ENCODE measurements at places on chromosomes 12 and 14.
A peak's percentile ranks its signal among the peaks of the same experiment; 100 is the strongest.

- no peak for DNase-seq
These were observed 2.9 kb downstream of the FGFR1OP2 start for GRCh38 chr12:26941215-26941594.

GRCh38 chr12:3493043-3493858 lies 2.2 kb downstream of the PRMT8 start:
- DNase-seq: no peak

DNA sequence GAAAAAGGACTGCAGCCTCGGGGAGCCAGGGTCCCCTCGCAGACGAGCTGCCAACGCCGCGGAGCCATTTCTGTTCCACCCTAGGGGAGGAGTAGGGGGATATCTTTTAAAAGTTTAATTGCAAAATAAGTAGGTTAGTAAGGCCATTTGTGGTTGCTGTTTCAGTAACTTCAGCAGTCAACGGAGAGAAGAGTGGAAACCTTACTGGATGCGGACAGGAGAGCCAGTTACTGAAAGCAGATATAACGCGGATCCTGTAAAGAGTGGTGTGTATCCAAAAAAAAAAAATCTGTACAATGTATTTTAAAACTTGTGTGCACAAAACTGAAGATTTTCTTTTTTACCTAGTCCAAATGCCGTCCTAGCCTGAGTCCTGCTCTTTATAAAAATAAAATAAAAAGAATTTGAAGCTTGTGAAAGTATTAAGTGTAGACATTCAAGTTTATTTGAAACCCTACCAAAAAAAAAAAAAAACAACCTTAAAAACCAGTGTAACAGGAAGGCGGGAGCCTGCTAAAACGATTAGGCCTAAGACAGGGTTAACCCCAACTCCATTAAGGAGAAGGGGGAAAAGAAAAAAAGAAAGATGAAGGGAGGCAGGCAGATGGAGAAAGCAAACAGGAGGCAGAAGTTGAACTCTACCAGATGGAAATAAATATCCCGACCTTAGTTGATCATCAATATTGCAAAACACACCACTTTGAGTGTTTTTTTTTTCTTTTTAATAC lies 1.0 kb upstream of the BTG1 start:
- no peak for DNase-seq

- no peak for DNase-seq
These were observed 47.4 kb downstream of the CALM1 start for GRCh38 chr14:90444077-90444696.

GRCh38 chr12:113134071-113134470 lies 1.5 kb downstream of the RASAL1 start:
- no peak for DNase-seq

GRCh38 chr14:97282210-97283004 lies 485.2 kb downstream of the VRK1 start:
- DNase-seq: no peak

- no peak for DNase-seq
These were observed 48.3 kb upstream of the KICS2 start for GRCh38 chr12:64270411-64270810.

DNA sequence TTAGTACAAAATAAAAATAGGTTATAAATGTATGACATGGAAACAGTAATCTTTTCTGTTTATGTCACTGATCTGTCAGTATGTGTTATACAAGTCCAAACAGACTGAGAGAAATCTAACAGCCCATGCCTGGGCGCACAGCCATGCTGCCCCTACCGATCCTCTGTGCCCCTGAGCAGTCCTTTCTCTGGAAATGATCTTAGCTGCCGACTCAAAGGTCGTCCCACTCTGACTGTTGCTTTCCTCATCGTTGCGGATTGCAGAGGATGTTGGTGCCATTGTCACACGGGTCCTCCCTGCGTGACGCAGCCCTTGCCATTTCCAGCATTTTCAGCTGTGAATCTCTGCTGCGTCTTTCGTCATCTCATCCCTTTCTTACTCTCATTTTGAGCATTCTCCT lies 82.9 kb upstream of the DYNC1H1 start:
- no peak for DNase-seq

- DNase-seq: no peak
These were observed 245.6 kb upstream of the NPAS3 start for GRCh38 chr14:32693114-32693513.

DNA sequence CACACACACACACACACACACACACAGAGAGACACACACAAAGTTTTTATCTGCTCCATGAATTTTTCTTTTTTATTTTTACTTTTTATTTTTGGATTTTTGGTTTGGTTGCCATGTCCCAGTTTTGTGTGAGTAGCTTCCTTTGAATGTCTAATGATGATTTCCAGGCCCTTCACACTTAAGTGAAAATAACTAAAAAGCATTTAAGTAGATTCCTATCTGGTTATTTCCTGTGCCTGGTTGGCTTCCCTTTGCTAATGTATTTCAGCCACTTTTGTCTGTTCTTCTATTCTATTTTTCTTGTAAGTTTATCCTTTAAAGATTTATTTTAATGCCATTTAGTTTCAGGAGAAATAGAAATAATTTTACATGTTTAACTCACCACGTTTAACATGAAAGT lies 755.4 kb downstream of the SLC6A15 start:
- DNase-seq: no peak

GRCh38 chr14:71933001-71933587 lies 865 bp downstream of the RGS6 start:
- DNase-seq: no peak

GRCh38 chr12:80190001-80190400 lies 90.7 kb downstream of the OTOGL start:
- DNase-seq: no peak

DNA sequence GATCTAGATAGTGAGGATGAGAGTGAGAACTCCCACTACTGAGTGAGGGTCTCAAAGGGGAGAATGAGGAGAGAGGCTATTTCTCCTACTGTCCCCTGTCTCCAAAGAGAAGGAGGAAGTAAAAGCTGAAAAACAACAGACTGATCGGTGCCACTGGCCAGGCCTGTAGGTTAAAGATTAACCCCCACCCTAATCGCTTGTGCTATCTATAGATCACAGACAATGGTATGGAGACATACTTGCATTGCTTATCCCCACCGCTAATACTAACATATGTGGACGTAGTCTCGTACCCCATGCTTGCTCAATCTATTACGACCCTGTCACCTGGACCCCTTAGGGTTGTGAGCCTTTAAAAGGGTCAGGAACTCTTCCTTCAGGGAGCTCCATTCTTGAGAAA lies 777.9 kb upstream of the TMEM132C start:
- DNase-seq: no peak

DNA sequence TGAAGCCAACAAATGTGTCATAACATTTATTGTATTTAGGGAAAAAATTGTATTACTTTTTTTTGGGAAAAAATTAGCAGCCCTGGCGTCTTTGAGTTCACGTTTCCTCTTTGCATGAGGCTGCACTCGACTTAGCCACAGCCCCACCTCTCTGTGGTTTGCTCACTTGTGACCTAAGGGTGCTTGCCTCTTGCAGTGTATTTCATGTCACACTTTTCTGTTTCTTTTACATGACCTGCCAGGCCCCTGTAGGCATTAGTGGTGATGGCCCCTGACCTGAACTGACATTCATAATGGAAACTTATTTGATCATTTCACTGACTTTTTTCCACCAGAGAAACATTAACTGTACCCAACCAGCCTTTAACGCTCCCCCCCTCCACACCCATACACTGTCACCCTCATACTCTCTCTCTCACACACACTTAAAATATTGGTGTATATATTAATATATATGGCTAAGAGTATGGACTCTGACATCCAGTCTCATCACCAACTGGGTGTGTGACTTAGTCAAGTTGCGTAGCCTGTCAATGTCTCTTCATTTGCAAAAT lies 122.9 kb downstream of the PRKCH start:
- DNase-seq: peak; percentile 72

DNA sequence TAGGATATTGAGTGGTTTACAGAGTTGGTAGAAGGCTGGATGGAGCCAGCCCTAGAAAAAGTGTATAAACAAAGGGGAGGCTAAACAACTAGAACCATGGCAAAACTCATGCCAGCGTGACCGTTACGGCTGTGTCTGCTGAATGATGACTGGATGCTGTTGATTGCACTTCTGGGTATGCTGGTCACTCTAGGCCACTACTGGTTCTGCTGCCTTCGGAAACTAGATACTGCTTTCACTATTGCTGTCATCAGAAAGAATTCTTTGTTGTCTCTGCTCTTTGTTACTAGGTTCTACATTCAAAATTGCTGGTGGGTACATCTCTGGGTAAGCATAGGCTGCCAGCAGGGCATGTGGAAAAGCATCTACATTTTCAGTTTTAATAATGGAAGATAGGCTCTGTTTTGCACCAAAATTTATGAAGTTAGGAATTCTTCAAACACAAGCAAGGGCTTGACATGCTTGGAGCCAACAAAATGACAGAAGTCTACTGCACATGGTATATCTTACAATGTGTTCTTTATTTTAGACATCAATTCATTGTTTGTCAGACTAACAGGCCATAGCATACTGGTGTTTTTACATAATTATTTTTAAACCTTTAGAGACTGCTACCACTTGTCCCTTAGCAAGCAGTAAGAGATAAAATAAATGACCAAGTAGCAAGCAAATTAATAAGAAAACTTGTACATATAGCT lies 15.4 kb downstream of the MON2 start:
- no peak for DNase-seq

GRCh38 chr12:65952737-65953209 lies 128.5 kb downstream of the HMGA2 start:
- DNase-seq: no peak

GRCh38 chr12:14065616-14066015 lies 84.2 kb upstream of the GRIN2B start:
- DNase-seq: no peak

- DNase-seq: no peak
These were observed 40.0 kb downstream of the PEBP1 start for GRCh38 chr12:118175823-118176447.

DNA sequence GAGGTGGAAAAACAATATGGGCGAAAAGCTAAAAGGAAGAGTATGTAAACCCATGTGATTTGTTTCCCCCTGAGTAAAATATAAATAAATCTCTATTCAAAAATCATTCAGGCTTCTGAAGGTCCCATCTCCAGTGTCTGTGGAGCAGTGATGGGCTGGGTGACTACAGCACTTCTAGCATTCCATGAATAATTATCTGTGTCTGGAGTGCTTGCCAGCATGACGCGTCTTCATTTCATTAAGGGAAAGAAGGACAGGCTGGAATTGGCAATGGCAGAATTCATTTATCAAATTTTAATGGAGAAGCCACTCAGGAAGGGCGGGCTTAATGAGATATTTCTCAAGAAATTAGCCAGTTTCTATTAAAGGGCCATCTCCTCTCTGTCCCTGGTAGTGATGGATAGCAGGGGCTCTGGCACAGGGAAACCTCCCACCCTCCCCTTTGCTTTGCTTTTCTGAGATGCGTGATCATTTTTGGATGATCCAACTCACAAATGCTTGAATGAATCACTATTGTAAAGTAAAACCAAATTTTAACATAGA lies 916.3 kb upstream of the SEL1L start:
- no peak for DNase-seq

GRCh38 chr14:100140452-100141078 lies 18.9 kb downstream of the DEGS2 start:
- DNase-seq: no peak

- no peak for DNase-seq
These were observed 1.0 kb downstream of the MPHOSPH9 start for GRCh38 chr12:123231931-123232330.

DNA sequence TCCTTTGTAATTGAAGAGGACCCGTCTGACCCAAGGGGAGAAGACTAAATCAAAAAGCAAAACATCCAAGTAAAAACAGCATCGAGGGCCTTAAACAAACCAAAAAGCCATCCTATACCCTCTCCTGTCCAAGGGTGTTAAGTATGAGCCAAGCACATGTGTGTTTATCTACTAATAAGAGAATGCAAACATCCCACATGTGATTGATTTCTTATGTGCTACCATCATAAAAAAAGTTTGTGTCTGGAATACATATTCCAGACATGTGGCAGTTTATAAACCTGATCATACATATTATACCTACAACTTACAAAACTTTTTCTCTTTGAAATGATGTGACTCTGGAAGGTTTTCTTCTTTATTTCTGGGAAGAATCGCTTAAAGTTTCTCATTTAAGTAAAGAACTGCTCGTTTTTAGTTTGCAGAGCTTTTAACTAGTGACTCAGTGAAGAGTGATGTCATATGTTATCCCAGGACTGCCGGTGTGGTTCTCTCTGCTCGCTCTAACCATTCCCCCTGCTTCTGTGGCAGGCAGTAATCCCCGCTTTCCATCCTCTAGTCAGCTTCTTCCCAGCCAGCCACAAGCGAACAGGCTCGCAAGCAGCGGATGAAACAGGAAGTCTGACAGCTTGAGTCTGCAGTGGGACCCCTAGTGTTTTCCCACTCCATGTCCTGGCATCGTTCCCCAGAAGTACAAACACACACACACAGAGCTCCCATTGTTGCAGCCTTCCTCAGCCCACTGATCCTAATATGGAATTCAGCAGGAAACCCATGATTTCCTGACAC lies 431 bp upstream of the RHOJ start:
- no peak for DNase-seq

DNA sequence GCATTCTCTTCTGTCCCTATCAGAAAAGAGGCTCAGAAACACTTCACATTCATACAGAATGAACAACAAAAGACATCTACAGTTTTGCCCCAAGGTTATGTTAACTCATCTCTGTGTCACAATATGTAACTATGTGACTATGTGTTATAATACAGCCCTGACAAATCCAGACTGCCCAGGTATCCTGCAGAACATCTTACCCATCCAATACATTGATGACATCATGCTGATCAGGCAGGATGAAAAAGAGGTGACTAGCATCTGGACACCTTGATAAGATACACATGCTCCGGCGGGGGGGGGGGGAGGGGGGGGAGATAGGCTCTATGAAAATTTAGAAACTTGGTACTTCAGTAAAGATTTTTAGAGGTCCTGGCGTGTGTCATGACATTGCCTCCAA lies 8.3 kb upstream of the GNS start:
- no peak for DNase-seq

DNA sequence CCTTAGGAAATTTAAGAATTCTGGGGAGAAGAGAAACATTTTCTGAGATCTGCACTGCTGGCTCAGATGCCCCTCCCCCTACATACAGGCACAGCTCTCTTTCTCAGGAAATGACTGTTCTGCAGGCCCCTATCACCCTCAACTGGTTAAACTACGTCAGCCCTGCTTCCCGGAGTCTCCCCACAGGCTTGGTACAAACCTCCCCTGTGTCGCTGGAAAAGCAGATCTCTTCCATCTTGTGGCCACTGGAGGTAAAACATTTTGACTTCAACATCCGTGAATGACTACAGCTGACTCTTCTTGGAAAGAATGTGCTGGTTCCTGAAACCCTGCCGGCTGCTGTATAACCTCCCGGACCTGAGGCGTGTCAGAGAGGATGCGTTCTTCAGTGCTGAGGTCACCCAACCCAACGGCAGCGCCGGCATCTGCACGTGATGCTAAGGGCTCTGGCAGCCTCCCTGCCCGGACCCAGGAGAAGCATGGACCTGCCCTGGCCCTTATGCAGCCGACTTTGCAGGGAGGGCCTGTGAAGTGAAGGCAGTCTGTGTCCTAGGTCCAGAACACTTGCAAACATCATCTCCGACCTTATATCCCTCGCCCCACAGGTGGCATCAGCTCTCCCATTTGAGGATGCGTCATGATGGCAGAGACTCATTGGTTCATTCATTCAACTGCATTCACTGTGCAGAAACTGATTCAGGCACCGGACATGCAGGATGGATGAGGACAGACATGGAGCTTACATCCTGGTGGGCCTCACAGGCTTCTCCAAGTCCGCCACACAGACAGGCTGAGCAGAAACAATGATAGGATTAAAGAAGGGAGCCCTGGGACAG lies 129.2 kb downstream of the GCH1 start:
- peak; percentile 89 for DNase-seq
